ENCODE measurements at places on chromosomes 7 and 10. TPM values are rescaled to one million over a fixed set of nuclear protein-coding genes. Genes with fewer than 3 reads are reported as not detected.

- peaks cover 23% of the 10 kb centered on the region for H3K36me3 ChIP-seq
- DNase-seq, result no peak
- H3K4me3 ChIP-seq, result no peak overlapping the region
- H3K4me1 ChIP-seq, result peaks cover 23% of the 10 kb centered on the region
These were observed 5.0 kb downstream of the NUP205 start for GRCh38 chr7:135562720-135563119.

- no peak for DNase-seq
- H3K4me1 ChIP-seq, result peaks cover 5% of the 10 kb centered on the region
- H3K27me3 ChIP-seq, result peaks cover 2% of the 10 kb centered on the region
- no peaks in the 10 kb centered on the region for H3K36me3 ChIP-seq
- H3K4me3 ChIP-seq, result no peak overlapping the region
- no peak overlapping the region for H3K27ac ChIP-seq
These were observed 114.0 kb downstream of the PTPN20 start for GRCh38 chr10:47025253-47025539.

DNA sequence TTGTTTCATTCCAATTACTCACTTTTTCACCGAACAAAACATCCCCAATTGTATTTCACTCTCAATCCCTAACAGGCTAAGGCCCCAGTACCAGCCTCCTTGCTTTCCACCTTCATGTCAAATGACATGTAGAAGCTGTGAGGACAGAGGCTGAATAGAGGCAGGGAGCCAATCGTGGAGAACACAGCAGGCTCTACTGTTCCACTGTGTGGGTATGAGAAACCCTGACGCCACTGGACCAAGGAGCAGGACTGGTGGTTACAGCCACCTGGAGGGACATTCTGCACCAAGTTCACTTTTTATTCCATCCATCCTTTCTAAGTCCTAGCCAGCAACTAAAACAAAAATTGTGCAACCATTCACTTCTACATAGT lies 502.8 kb downstream of the SORCS1 start:
- H3K36me3 ChIP-seq, result no peaks in the 10 kb centered on the region
- no peak for DNase-seq
- no peaks in the 10 kb centered on the region for H3K27me3 ChIP-seq
- no peaks in the 10 kb centered on the region for H3K4me1 ChIP-seq
- H3K27ac ChIP-seq, result no peak overlapping the region

GRCh38 chr10:11442001-11442773 lies 169.3 kb downstream of the USP6NL start:
- H3K4me1 ChIP-seq, result peaks cover 13% of the 10 kb centered on the region
- no peak overlapping the region for H3K4me3 ChIP-seq
- no peak for DNase-seq

Gene PDK4
- 0.39 TPM for total RNA-seq

DNA sequence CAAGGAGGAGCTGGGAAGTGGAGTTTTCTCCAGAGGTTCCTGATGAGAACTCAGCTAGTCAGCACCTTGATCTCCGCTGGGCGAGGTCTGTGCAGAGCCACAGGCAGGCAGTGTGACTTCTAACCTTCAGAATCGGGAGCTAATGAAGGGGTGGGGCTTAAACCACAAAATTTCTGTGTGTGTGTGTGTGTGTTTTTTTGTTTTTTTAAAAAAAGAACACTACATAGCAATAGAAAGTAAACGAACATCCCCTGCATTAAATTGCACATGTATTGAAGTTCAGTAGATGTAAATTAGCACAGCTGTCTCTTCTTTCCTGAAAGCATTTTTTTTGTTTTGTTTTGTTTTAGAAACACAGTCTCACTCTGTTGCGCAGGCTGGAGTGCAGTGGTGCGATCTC lies 46.2 kb downstream of the RBM17 start:
- H3K27ac ChIP-seq, result no peak overlapping the region
- H3K36me3 ChIP-seq, result no peaks in the 10 kb centered on the region
- H3K4me3 ChIP-seq, result no peak overlapping the region
- peaks cover 27% of the 10 kb centered on the region for H3K4me1 ChIP-seq

Gene CHN2
- 7.2 TPM for total RNA-seq

DNA sequence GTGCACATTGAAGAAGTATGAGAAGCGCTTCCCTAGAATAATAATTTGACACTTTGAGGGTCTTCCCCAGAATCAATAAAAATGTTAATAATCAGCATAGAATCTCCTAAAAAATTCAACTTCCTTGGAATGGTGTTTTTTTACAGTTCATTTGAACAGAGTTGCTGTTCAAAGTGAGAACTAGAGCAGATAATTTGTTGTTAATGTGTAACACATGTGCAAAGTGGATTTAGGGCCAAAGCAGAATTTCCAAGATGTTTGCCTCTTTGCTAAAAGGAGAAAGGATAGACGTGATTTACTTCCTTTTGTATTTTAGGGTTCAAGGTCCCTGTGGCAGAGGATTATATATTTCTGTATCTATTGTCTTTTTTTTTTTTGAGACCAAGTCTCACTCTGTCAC lies 73.8 kb downstream of the ZNF277 start:
- H3K4me3 ChIP-seq, result no peak overlapping the region
- H3K27me3 ChIP-seq, result no peaks in the 10 kb centered on the region
- H3K36me3 ChIP-seq, result peaks cover 3% of the 10 kb centered on the region
- no peak for DNase-seq
- peaks cover 2% of the 10 kb centered on the region for H3K4me1 ChIP-seq

DNA sequence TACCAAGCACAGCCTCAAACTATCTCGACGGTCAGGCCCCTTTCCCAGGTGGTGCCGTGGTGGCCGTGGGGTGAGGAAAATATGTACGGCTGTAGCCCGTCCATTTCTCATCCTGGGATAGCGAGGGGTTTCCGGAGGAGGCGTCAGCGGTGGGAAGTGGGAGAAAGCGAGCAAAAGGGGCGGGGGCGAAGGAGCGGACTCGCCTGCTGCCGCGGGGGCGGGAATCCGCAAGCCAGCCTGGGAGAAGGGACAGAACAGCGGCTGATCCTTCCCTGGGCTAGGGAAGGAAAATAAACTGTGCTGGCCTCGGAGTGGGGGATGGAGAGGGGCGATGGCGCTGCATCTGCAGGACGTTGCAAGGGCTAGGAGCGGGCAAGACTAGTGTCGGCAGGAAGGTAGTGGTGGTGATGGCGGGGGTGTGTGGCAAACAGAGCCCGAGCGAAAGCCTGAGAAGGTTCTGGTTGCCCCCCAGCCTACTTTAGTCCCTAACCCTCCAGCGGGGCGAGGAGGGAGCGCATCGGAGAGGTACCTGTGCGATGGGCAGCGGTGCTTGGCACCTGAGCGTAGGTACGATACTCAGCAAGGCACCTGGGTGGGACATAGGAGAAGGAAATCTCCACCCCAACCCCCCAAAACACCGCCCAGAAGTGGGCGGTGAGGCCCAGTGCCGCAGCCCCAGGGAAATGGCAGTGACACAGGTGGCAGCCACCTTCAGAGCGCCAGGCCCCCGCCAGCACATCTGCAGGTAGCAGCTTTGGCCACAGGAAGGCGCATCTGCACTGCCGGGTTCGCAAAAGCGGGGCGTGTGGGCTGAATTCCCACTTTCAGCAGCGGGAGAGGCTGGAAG lies 49.9 kb upstream of the STEAP1B start:
- peaks cover 13% of the 10 kb centered on the region for H3K4me1 ChIP-seq
- H3K27ac ChIP-seq, result peak overlapping the region; percentile 63
- no peaks in the 10 kb centered on the region for H3K36me3 ChIP-seq
- H3K27me3 ChIP-seq, result peaks cover 79% of the 10 kb centered on the region
- DNase-seq, result peak; percentile 56

Data from activated naive CD8-positive, alpha-beta T cell treated with anti-CD3 and anti-CD28 coated beads, Interleukin-2, amount 10 ng/mL, durations not matched to agents 7 days and 5 days (primary cell).